ENCODE measurements at places on chromosomes 3 and 15.

GRCh38 chr3:186385856-186386602 is 24.0 kb upstream of the DGKG start:
- H3K4me1 ChIP-seq: peaks cover 6% of the 10 kb centered on the region
- no peaks in the 10 kb centered on the region for H3K27me3 ChIP-seq
- DNase-seq: no peak
- H3K4me3 ChIP-seq: no peak overlapping the region
- no peak overlapping the region for H3K27ac ChIP-seq

GRCh38 chr3:102599819-102600576 is 165.2 kb downstream of the ZPLD1 start:
- H3K4me1 ChIP-seq: no peaks in the 10 kb centered on the region
- no peaks in the 10 kb centered on the region for H3K36me3 ChIP-seq
- DNase-seq: no peak
- H3K27me3 ChIP-seq: no peaks in the 10 kb centered on the region
- H3K4me3 ChIP-seq: no peak overlapping the region
- H3K27ac ChIP-seq: no peak overlapping the region

DNA sequence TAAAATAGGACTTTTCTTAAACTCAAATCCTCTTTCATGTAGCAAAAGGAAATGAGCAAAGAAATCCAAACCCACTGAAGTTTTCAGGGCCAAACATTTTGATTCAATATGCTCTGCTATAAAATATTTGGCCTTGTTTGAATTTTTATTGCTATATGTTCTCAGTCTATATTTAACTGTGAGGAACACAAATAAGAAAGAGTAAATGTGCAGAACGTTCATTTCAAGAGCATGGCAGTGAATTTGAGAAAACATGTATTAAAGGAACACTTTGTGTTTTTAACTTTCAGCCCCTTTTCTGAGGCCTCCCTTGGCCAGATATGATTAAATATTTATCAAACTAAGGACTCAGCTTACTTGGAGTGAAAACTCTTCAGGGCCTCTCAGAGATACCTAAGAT is 124.7 kb upstream of the CCNL1 start:
- H3K27ac ChIP-seq: no peak overlapping the region
- H3K36me3 ChIP-seq: no peaks in the 10 kb centered on the region
- no peak for DNase-seq
- H3K4me1 ChIP-seq: no peaks in the 10 kb centered on the region

GRCh38 chr3:124276539-124277143 is 284.7 kb upstream of the ROPN1 start:
- H3K27me3 ChIP-seq: no peaks in the 10 kb centered on the region
- H3K36me3 ChIP-seq: no peaks in the 10 kb centered on the region
- H3K4me1 ChIP-seq: peaks cover 10% of the 10 kb centered on the region
- H3K4me3 ChIP-seq: no peak overlapping the region

DNA sequence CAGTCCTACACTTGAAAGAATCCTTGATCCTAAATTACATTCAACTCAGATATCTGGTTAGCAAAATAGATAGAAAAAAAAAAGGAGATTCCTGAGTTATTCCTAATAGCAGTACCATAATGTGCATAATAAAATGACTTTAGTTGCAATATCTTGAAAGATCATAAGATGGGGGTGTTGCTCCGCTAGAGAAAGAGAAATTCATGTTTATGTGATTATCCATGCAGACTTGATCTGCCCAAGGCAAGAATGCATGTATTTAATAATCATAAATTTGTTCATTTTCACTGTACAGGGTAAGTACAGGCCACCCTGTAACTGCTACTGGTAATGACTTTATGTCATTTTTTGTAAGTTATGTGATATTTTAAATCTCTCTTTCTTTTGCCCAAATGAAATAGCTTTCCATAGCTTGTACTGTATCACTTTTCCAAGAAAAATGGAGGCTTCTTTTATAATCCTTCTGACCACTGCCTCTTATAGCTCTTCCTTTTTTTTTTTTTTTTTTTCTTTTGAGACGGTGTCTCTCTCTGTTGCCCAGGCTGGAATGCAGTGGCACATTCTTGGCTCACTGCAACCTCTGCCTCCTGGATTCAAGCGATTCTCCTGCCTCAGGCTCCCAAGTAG is 84.6 kb downstream of the HCN4 start:
- H3K4me1 ChIP-seq: no peaks in the 10 kb centered on the region
- H3K4me3 ChIP-seq: no peak overlapping the region
- peaks cover 45% of the 10 kb centered on the region for H3K36me3 ChIP-seq

DNA sequence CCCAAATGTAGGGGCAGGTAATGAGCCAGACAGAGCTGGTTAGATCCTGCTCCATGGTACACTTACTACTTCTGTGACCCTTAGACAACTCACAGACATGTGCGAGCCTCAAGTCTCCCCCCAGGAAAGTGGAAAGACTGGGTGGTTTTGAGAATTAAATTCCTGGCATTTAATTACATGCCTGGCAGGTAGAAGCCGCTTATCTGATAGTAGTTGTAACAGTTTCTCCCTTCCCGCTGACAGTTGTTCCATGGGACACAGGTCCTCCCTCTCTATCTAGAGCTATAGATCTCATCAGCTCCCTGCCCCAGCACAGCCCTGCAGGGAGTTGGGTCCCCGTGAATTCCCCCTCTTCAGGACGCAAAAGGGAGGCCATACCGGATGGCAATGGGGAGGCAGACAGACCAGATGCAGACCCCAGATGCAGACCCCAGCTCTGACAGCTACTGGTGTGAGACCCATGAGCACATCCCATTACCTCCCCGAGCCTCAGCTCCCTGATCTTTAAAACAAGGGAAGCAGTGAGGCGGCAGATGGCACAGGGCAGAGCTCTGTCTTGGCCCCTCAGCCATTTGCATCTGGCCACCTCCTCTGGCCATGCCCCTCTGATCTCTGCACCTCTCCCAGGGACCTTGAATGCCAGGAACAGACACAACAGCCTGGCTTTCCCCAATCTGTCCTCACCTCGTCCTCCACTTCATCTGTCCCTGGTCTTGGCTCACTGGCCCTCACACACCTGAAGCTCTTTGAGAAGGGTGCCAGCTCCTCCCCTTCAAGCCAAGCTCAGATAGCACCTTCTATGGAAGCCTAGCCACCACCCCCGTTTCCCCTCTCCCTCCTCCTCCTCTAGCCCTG is 34.1 kb upstream of the NR2C2 start:
- H3K36me3 ChIP-seq: no peaks in the 10 kb centered on the region
- H3K27ac ChIP-seq: no peak overlapping the region
- no peaks in the 10 kb centered on the region for H3K4me1 ChIP-seq
- no peak overlapping the region for H3K4me3 ChIP-seq
- H3K27me3 ChIP-seq: no peaks in the 10 kb centered on the region
